Activated T-cell treated with anti-CD3 and anti-CD28 coated beads, Interleukin-2, amount 50 U/mL, for 72 hours (primary cell): ENCODE measurements at places on chromosomes 6 and 20.

- no peak for DNase-seq
These were observed 7.4 kb downstream of the TINAG start for GRCh38 chr6:54315656-54316055.

DNA sequence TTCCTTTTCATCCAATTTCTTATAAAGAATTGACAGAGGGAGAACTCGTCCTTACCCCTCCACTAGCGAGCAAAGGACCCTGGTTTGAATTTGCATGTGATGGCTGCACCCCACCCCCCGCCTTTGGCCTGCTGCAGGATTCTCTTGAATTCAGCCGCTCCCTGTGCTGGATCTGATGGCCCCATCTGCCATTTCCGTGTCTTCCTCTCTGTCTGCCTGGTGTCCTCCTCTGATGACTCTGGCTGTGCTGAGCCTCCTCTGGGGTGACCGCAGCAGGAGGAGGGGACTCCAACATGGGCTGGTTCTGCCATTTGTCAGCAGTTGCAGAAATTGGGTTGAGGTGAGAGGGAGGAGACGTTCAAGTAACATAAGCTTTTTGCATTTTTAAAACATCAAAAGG, 188.8 kb downstream of the DLL1 start:
- no peak for DNase-seq

DNA sequence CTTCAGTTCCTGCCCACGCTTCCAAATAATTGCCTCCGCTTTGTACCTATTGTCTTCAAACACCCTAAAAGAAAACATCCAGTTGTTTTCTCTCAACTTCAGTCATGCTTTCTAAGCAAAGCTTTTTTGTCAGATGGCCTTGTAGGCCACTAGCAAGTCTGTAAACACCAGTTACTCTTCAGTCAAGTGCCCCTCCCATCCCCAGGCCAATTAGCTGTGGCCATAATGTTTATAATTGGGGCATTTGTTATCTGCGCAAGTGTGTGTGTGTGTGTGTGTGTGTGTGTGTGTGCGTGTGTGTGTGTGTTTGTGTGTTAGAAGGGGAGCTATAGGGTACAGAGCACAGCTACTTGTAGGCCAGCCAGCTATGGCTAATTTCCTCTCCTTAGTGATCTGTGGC, 272.4 kb upstream of the MARCKS start:
- DNase-seq, result no peak

DNA sequence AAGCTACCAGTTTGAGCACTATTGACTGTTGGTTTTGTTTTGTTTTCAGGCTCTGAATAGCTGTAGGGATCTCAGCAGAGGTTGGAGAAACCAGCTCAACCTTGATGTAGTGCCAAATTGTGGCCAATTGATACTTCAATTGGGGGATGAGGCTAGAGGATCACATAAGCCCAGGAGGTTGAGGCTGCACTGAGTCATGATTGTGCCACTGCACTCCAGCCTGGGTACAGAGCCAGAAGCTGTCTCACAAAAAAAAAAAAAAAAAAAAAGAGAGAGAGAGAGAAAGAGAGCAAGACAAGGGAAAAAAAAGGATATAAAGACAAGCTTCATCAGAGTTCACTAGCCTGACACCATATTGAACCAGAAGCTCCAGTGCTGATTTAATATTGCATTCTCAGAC, 702.1 kb downstream of the FRK start:
- no peak for DNase-seq

DNA sequence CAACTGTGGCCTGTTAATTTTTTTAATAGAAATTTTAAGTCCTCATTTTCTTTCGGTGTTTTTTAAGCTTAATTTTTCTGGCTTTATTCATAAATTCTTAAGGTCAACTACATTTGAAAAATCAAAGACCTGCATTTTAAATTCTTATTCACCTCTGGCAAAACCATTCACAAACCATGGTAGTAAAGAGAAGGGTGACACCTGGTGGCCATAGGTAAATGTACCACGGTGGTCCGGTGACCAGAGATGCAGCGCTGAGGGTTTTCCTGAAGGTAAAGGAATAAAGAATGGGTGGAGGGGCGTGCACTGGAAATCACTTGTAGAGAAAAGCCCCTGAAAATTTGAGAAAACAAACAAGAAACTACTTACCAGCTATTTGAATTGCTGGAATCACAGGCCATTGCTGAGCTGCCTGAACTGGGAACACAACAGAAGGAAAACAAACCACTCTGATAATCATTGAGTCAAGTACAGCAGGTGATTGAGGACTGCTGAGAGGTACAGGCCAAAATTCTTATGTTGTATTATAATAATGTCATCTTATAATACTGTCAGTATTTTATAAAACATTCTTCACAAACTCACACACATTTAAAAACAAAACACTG, 10.1 kb downstream of the HFE start:
- DNase-seq, result peak; percentile 61

DNA sequence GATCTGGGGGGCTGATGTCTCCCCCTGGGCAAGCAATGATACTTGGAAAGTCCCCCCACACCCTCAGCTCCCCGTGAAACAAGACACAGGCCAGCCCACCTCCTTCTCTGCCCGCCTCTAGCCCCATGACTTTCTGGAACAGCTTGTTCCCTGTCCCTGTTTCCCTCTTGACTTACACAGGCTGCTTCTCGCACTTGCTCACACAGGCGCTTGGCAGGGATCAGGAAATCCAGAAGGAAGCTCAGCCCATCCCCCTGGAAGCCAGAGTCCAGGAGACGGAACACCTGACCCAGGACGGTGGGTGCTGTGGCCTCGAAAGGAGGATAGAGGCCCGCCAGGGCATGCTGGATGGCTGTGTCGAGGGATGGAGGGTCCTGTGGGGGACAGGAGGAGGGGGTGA, 14.8 kb downstream of the KIAA1755 start:
- no peak for DNase-seq

DNA sequence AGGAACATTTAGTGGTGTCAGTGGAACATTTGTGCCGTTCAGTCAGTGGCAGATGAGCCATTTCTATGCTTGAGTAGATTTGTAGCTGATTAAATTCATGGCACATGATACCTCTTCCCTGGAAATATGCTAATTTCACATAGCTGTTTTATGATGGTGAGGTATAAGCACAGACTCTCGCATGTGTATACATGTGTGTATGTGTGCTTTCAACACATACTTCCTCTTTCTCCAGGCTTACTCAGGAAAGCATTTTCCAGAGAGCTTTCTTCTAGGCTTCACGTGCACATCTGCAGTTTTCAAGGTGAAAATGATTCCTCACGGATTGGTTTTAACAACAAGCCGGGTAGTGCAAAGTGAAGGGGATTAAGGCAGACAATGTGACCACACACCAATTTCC, 396.5 kb downstream of the HDGFL1 start:
- DNase-seq, result no peak

DNA sequence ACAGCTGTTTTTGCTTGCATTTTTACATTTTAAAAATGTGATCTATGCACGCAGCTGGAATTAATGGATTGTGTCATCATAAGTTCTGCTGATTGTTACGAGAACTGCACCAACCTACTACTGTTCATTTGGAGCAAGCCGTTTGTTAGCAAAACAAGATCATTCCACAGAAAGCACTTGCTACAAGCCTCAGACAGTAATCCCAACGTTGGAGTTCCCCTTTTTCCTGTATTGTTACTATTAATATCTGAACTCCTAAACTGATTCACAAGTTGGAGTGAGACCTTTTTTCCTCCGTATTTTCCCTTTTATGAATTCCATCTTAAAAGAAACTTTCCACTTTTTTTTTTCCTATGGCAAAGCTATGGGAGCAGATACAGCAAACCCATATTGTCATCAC, 3.5 kb downstream of the TENT5A start:
- DNase-seq, result no peak

- no peak for DNase-seq
These were observed 52.9 kb upstream of the FNDC1 start for GRCh38 chr6:159116343-159116742.

GRCh38 chr6:132789396-132789776, 9.1 kb downstream of the SLC18B1 start:
- no peak for DNase-seq

GRCh38 chr6:133254552-133255228, 13.5 kb downstream of the EYA4 start:
- no peak for DNase-seq

DNA sequence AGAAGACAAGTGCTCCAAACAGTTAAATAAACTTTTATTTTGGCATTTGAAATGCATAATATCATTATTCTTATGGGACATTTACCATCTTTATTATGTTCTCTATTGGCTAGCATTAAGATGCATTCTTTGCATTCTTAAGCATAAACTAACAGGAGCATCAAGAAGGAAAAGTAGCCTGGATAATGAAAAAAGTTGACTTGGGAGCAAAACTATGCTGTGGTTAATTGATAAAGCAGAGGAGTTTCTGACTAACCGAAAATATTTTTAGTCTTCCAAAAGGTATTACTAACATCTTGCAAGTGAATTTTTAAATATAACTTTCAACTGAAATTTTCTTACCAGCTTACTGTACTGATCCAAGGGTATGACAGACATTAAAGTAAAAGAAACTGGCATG, 140.3 kb downstream of the FLRT3 start:
- no peak for DNase-seq

DNA sequence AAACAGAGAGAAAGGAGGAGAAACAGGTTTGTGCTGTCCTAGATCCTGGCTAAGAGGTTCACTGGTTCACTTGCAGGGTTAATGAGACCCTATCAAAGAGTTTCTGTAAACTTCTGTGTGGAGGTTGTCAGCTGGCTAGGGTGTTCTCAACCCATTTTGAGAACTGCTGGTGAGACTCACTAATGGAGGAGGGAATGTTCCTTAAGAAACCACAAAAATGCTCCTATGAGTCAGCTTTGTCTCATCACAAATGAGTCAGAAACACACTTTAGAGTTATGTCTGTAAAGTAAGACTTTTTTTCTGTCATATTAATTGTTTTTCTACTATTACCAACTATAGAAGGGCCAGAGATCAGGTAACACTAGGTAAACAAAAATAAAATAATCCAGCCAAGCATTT, 884.4 kb downstream of the PHF3 start:
- DNase-seq, result no peak

DNA sequence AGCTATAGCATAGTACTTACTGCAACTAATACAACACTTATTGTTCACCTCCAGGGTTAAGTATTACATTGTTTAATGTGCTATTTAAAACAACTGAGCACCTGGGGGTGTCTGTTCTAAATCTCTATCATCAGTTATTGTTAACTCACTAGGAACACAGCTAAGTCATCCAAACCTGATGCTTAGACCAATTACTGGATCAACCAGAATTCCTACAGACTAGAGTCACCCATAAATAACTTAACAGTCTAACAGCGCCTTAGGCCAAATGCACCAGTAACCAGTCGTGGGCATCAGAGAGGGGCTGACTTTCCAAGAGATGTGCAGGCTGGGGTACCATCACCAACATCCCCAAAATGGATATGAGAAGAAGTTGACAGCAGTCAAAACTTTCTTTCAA, 110.7 kb downstream of the ADTRP start:
- DNase-seq, result no peak

DNA sequence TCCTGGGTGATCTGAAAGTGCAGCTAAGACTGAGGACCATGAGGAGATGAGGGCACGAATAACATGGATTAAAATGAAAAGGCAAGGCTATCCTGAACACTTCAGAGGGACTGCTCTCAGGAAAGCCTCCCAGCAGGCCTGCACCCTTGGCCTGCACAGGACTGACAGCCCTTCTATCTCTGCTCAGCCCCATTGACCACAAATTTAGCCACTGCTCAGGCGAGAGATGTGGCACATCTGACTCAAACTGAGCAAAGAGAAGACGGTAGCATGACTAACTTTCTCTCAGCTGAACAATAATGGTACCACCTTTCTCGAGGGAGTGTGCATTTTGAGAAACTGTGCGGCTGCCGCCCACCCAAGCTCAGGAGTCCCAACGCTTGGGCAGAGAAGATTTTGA, 257.5 kb downstream of the ADGB start:
- peak; percentile 69 for DNase-seq

DNA sequence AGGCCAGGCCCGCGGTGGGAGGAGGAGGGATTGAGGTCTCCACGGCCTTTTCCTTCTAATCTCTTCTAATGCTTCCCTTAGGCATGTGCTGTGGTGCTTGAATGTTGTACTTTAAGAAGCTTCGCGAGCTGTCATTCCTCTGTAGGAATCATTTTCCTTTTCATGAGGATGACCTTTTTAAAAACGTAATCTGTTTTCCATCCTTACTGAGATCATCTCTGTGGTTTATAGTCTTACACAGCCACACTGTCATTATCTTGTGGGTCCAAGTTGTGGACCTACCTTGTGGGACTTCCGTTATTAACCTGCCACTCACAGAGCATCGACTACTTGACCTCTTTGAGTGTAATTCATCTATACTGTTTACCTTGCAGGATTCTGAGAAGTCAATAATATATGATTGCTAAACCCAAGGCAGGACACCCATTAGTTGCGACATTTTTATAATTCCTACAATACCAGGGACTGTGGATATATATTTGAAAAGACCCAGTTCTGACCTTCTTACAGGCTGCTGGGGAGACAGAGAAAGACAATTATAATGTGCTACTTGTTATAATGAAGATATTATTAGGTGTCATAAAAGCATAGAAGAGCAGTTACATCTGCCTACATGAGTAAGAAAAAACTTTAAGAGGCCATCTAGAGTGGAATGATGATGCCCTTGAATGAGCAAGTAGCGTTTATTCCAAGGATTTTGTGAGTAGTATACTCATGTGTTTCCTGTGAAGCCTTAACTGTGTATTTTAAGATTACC, 842 bp downstream of the SLC25A27 start:
- DNase-seq, result no peak

GRCh38 chr6:144500892-144501291, 215.8 kb downstream of the UTRN start:
- DNase-seq, result no peak

DNA sequence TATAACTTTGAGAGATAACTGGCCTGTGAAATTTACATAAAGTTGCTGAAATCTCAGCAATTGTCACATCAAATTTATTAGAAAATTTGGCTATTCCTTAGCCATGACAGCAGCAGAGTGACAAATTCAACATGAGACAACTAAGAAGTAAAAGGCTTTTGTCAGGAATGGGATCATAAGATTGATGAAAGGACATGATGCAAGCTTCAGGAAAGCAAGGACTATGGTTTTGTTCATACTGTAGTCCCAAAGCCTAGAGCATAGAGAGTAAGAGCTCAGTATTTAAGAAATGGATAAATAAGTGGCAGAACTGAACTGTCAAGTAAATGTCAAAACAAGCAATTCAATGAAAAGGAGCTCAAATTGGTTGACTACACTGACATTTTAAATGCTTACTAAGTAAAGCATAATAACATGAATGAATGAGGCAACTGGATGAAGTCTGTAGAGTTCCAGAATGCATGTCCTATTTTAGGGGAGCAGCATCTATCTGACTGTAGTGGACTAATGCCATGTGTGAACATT, 12.6 kb downstream of the PGM3 start:
- no peak for DNase-seq

DNA sequence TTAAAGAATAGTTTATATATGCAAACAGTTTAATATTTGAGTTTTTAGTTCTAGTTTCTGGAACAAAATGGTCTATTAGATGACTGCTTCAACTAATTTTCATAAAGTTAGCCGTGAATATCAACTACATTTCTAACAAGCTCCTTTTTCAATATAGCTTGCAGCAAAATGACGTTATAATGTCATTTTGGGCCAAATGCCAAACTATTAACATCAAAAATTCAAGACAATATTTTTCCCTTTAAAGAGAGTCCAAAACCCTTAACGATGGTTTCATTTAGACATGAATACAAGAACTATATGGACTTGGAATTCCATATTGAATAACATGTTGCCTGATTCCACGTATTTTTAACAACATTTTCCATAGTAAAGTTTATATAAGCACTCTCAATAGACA, 91.0 kb downstream of the SMLR1 start:
- DNase-seq, result no peak
